ENCODE measurements at places on chromosomes 6 and 20.
A peak's percentile ranks its signal among the peaks of the same experiment; 100 is the strongest.

DNA sequence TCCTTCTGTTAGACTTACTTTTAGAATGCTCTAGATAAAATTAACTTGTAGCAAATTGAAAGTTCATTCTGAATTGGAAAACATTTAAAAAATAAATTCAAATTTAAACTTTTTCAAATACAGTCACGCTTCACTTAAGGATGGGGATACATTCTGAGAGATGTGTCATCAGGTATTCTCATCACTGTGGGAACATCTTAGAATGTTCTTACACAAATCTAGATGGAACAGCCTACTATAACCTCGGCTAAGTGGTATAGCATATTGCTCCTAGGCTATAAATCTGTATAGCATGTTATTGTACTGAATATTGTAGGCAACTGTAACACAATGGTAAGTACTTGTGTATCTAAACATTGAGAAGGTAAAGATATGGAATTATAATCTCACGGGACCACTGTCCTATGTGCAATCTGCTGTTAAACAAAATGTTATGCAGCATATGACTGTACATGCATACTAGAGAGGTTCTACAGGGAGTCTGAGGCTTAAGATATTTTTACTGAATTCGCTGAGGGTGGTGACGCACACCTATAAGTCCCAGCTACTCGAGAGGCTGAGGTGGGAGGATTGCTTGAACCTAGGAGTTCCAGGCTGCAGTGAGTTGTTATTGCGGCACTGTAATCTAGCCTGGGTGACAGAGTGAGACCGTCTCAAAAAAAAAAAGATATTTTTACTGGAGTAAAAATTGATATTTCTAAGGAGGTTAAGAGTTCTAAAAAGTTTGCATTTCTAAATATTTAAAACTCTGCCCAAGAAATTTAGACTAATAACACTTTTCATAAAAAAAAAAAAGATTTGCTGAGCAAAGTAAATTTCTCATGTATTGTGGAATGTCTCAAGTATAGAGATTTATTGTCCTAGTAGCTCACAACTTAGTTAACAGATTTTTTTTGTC lies 87.3 kb upstream of the TULP1 start:
- H3K4me3 ChIP-seq, result no peak overlapping the region
- H3K36me3 ChIP-seq, result no peaks in the 10 kb centered on the region
- H3K27me3 ChIP-seq, result no peaks in the 10 kb centered on the region

- no peaks in the 10 kb centered on the region for H3K27me3 ChIP-seq
- DNase-seq, result no peak
- H3K4me1 ChIP-seq, result peaks cover 64% of the 10 kb centered on the region
- no peak overlapping the region for H3K4me3 ChIP-seq
These were observed 61.2 kb upstream of the SUPT3H start for GRCh38 chr6:45438849-45439406.

DNA sequence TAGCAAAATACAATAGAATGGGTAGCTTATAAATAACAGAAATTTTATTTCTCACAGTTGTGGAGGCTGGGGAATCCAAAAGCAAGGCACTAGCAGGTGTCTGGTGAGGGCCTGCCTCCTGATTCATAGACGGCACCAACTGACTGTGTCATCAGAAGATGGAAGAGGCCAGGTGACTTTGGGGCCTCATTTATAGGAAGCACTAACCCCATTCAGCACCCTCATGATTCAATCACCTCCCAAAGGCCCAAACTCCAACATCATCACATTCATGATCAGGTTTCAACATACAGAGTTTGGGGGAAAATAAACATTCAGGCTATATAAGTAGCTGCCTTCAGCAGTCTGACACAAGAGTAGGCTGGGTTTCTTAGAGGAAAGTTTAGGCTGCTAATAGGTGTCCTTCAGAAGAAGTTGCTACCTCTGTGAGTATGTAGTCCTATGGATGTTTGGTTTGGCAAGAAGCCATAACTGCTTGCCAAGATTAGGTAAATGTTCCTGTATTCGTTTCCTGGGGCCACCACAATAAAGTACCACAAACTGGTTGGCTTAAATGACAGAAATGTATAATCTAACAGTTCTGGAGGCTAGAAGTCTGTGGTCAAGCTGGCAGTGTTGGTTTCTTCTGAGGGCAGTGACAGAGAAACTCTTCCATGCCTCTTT lies 48.8 kb downstream of the NT5E start:
- H3K27ac ChIP-seq, result no peak overlapping the region
- no peak overlapping the region for H3K4me3 ChIP-seq
- DNase-seq, result peak; percentile 11
- no peaks in the 10 kb centered on the region for H3K4me1 ChIP-seq
- peaks cover 16% of the 10 kb centered on the region for H3K36me3 ChIP-seq

GRCh38 chr6:151704383-151704782 lies 103.1 kb upstream of the ESR1 start:
- no peaks in the 10 kb centered on the region for H3K27me3 ChIP-seq
- peak; percentile 50 for DNase-seq
- no peak overlapping the region for H3K4me3 ChIP-seq
- no peak overlapping the region for H3K27ac ChIP-seq

- DNase-seq, result no peak
- no peaks in the 10 kb centered on the region for H3K27me3 ChIP-seq
- H3K36me3 ChIP-seq, result no peaks in the 10 kb centered on the region
- H3K27ac ChIP-seq, result no peak overlapping the region
These were observed 218.7 kb downstream of the TRDN start for GRCh38 chr6:123418071-123418470.

GRCh38 chr6:119459207-119459974 lies 109.8 kb upstream of the MAN1A1 start:
- H3K4me3 ChIP-seq, result no peak overlapping the region
- H3K27me3 ChIP-seq, result no peaks in the 10 kb centered on the region
- H3K4me1 ChIP-seq, result no peaks in the 10 kb centered on the region

DNA sequence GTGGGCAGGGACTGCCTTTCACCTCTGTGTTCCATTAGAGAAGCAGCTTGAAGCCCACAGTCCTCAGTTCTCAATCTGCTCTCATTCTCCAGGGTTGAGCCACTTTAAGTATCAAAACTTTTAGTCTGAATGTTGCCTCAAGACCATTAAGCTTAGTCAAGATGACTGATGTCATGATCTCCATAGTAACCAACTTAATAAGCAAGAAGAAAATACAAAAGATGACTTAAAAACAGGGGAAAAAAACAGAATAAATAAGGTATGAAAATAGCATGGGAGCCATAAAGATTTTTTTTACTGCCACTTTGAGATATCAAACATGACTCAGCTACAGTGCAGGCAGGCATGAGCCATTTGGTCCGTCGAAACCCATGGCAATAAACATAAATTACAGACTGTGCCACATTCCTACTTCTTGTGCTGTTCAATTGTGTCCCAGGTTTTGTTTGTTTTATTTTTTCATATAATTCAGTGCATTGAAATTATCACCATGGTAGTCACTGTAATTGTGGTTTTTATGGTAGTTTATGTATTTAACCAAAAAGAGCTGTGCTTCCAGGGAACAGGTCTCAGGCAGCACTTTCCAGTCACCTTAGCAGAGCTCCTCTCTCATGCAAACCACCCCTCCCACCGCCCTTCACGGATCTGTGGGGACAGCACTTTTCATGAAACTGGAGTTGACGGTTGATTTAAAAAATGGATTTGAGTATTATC lies 156.5 kb upstream of the INSM1 start:
- H3K27me3 ChIP-seq, result no peaks in the 10 kb centered on the region
- no peak overlapping the region for H3K4me3 ChIP-seq
- no peaks in the 10 kb centered on the region for H3K4me1 ChIP-seq
- no peaks in the 10 kb centered on the region for H3K36me3 ChIP-seq

DNA sequence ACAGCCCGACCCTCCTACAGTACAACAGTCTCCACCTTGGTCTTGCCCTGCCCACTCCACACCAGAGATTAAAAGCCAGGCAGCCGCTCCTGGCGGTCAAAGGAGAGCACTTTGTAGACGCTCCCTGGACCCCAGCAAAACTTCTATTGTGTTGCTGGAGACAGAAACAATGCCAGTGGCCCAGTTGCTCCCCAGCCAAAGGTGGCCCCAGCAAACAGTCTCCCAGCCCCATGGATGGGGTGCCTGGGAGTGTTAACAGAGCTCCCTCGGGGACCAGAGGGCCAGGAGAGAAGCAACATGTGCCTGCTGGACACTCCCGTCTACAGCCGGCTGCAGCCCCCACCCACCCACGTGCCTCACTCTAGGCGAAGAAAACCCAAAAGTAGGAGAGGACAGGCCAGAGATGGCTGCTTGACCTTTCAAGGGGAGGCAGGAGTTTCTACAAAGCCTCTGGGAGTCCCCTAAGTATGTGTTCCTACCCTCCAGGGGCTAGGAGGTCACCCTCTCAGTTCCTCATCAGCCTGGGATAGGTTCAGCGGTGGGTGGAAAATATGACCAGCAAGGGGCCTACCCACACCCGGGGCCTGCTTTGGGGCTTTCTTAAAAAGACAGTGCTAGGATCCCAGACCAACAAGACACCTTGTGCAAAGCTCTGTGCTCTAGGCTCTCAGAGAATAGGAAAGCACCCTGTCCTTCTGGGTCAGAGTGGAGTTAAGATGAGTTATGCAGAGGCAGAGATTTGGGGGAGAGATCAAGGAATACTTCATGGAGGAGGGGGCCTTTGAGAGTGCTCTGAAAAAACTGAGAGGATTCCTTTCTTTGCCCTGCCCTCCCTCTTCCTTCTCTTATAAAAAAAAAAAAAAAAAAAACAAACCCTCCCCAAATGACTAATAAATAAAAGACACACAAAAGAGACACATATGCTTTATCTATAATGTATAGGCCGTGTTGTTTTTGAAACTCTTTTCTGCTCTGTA lies 19.0 kb upstream of the PREX1 start:
- no peak overlapping the region for H3K27ac ChIP-seq
- no peak for DNase-seq
- no peaks in the 10 kb centered on the region for H3K27me3 ChIP-seq
- H3K4me1 ChIP-seq, result peaks cover 20% of the 10 kb centered on the region
- H3K36me3 ChIP-seq, result no peaks in the 10 kb centered on the region
- no peak overlapping the region for H3K4me3 ChIP-seq

DNA sequence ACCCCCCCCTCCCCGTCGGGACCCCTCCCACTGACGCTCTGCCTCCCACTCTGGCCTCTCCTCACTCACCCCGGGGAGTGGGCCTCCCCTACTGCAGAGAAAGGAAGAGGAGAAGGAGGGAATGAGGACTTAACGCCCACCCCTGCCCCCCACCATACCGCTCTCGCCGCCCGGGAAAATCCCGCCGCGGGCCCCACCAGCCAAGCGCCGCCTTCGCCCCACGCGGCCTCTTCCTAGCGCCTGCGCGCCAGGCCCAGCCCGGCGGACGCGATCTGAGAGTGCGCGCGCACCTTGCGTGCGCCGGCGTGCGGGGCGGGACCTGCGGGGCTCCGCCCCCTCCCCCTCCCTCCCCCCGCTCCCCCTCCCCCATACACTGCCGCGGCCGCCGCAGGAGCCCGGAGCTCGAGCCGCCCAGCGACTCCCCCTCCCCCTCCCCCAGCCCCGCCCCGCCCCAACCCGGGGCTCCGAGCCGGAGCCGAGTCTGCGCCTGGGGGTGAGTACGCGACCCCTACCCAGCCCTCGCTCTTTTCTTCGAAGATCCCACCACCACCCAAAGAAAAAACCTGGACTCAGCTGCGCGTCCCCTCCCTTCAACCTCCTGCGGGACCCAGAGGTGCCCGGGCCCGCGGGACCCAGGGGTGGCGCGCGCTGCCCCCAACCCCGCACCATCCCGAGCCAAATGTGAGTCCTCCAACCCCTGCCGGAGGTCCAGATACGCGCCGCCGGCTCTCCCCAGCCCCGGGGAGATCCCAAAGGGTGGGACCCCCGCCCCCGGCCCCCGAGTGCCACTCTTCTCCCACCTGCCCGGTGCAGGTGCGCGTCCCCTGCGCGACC lies at the start of the genes MRPL14 and TMEM63B:
MRPL14 (minus strand) TSS at position 267 of the 834 bp plus-strand sequence. CDS start 10,841 bp downstream, outside the sequence.
TMEM63B (plus strand) TSS at position 369 of the 834 bp plus-strand sequence. CDS start 7,031 bp downstream, outside the sequence.
- H3K27me3 ChIP-seq, result no peaks in the 10 kb centered on the region
- peak within 1 kb of the TSS; percentile 84 for H3K27ac ChIP-seq
- peak; percentile 100 for DNase-seq
- H3K4me1 ChIP-seq, result peaks cover 38% of the 10 kb centered on the region
- no peaks in the 10 kb centered on the region for H3K36me3 ChIP-seq
- H3K4me3 ChIP-seq, result peak within 1 kb of the TSS; percentile 91

DNA sequence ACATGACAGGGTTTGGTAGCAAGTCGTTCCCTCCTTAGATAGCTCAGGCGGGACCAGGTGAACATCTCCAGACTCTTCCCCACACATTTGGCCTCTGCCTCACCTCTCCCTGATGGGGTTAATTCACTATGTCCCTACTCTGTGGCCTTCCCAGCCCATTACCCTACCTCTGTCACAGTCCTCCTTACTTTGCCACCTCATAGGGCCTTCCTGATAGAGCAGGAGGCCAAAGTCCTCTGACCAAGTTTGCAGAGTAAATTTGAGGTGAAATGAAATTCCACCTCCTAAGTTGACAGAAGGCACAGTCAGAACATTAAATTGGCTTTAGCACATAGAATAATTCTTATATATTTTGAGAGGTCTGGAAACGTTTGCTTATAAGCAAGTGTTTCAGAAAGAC lies 53.1 kb upstream of the ARMC2 start:
- DNase-seq, result peak; percentile 42
- H3K27ac ChIP-seq, result no peak overlapping the region
- H3K4me1 ChIP-seq, result peaks cover 1% of the 10 kb centered on the region
- H3K27me3 ChIP-seq, result no peaks in the 10 kb centered on the region
- H3K36me3 ChIP-seq, result no peaks in the 10 kb centered on the region

DNA sequence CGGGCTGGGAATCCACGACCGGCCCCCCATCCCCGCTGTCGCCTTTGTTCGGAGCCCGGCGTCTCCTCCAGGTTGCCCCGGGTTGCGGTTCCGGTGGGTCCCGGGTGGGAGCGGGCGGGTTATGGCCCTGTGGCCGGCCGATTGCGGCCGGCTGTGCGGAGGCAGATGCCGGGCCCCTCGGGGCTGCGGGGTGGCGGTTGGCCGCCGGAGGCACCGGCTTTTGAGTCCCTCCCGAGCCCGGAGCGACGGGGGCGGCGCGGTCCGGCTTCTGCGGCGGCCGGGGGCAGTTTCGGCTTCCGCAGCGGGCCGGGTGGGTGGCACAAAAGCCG lies 431 bp downstream of the LOC128125822 start:
- H3K4me1 ChIP-seq, result peaks cover 20% of the 10 kb centered on the region
- peak overlapping the region; percentile 90 for H3K4me3 ChIP-seq
- H3K36me3 ChIP-seq, result peaks cover 16% of the 10 kb centered on the region
- no peaks in the 10 kb centered on the region for H3K27me3 ChIP-seq
- H3K27ac ChIP-seq, result peak overlapping the region; percentile 92

- H3K27me3 ChIP-seq, result no peaks in the 10 kb centered on the region
- H3K4me3 ChIP-seq, result no peak overlapping the region
- H3K36me3 ChIP-seq, result peaks cover 5% of the 10 kb centered on the region
- no peak for DNase-seq
- H3K27ac ChIP-seq, result no peak overlapping the region
These were observed 14.9 kb upstream of the RNASET2 start for GRCh38 chr6:166971271-166971670.

GRCh38 chr20:38350879-38351775 lies 4.8 kb downstream of the LBP start:
- peak; percentile 89 for DNase-seq
- H3K27me3 ChIP-seq, result peaks cover 19% of the 10 kb centered on the region
- peaks cover 3% of the 10 kb centered on the region for H3K4me1 ChIP-seq
- no peak overlapping the region for H3K4me3 ChIP-seq
- H3K27ac ChIP-seq, result no peak overlapping the region
- no peaks in the 10 kb centered on the region for H3K36me3 ChIP-seq

DNA sequence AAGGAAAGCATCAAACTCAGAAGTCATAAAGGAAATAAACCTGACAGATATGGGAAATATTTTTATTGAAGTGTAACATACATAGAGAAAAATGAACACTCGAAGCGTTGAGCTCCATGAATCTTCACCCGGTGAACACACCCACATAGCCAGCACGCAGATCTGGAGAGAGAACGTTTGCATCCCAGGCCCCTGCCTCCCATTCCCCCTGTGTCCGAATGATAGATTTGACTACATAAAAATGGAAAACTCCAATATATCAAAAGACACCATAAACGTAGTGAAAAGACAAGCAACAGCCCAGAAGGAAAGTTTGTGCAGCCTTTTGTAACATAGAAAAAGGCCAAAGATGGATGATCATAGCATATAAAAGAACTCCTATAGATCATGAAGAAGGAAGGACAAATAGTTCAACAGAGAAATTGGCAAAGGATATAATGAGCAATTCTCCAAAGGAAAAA lies 17.1 kb downstream of the SYNJ2 start:
- no peaks in the 10 kb centered on the region for H3K27me3 ChIP-seq
- H3K27ac ChIP-seq, result peak overlapping the region; percentile 44
- H3K36me3 ChIP-seq, result peaks cover 44% of the 10 kb centered on the region
